H1 (cell line): ENCODE measurements at places on chromosomes 2 and 18. TPM values are rescaled to one million over a fixed set of nuclear protein-coding genes. Genes with fewer than 3 reads are reported as not detected.

ANKRD53 gene
- 0.39 and 0.55 TPM in 2 replicates for total RNA-seq

DNA sequence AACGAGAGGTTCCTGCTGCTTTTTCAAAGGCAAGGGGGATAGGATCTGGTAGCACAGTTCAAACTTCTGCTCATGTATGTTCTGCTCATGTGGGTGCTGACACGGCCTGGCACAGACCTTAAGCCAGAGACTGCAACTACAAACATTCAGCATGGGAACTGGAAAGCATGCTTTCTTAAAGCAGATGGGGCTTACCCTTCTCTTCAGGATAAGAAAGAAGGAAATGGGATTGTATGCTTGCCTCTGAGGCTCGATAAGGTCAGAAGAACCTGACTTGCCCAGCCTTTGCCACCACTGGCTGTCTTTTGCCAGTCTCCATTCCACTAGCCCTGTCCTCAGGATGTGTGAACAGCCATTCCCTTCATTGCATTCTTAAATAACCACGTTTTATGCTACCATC is 10.7 kb downstream of the DOCK10 start:
- no peak overlapping the region for H3K4me3 ChIP-seq
- no peak overlapping the region for H3K27ac ChIP-seq
- H3K4me1 ChIP-seq = no peaks in the 10 kb centered on the region
- H3K27me3 ChIP-seq = no peaks in the 10 kb centered on the region

- H3K36me3 ChIP-seq = no peaks in the 10 kb centered on the region
- no peak overlapping the region for H3K27ac ChIP-seq
- H3K4me1 ChIP-seq = peaks cover 15% of the 10 kb centered on the region
- DNase-seq = no peak
- no peak overlapping the region for H3K4me3 ChIP-seq
Measured at GRCh38 chr2:66495788-66496640, 61.1 kb downstream of the MEIS1 start.

DNA sequence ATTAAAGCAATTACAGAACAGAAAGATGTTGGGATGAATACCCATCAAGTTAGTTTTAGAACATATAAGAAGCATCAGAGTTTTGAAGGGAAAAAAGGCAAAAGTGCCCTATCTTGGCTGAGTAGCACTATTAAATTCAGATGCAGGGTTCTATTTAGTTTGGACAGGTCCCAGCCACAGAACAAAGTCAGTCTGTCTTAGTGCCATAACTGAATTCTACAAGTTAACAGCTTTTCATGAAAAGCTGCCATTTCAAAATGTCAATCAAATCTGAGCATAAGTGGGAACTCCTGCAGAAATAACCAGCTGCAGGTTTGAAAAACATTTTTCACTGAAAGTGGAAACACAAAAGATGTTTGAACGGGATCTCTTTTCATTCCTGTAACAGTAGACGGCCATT is 160.4 kb downstream of the SRBD1 start:
- H3K4me1 ChIP-seq = no peaks in the 10 kb centered on the region
- no peaks in the 10 kb centered on the region for H3K27me3 ChIP-seq
- DNase-seq = no peak
- H3K36me3 ChIP-seq = no peaks in the 10 kb centered on the region

DNA sequence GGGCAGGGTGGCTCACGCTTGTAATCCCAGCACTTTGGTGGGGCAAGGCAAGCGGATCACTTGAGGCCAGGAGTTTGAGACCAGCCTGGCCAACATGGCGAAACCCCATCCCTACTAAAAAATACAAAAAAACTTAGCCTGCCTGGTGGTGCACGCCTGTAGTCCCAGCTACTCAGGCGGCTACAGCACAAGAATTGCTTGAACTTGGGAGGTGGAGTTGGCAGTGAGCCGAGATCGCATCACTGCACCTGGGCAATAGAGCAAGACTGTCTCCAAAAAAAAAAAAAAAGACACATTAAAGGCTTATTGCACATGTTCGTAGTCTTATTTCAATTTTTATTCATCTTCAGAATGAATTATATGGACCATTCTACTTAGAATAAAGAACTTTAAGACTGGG is 110.2 kb downstream of the BMPR2 start:
- no peaks in the 10 kb centered on the region for H3K4me1 ChIP-seq
- H3K4me3 ChIP-seq = no peak overlapping the region
- no peaks in the 10 kb centered on the region for H3K36me3 ChIP-seq
- no peak for DNase-seq
- H3K27ac ChIP-seq = no peak overlapping the region

DNA sequence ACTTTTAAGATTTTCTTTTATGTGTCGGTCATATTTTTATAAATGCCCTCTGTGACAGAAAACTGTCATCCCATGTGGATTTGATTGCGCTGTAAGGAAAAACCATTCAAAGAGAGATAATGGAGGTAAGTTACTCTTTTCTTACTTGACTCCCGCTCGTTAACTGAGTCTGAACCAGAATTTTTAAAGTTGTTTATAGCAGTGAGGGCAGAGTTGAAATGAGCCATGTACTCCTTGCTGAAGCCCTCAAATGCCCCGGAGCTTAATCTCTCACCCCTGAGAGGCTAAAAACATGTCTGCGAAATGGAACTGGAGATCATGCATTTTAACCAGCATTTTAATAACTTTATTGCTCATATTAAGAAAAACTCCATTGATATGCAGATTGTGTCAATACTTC is 320.0 kb upstream of the SOX11 start:
- H3K4me3 ChIP-seq = no peak overlapping the region
- no peak for DNase-seq
- H3K27ac ChIP-seq = no peak overlapping the region
- no peaks in the 10 kb centered on the region for H3K27me3 ChIP-seq

DNA sequence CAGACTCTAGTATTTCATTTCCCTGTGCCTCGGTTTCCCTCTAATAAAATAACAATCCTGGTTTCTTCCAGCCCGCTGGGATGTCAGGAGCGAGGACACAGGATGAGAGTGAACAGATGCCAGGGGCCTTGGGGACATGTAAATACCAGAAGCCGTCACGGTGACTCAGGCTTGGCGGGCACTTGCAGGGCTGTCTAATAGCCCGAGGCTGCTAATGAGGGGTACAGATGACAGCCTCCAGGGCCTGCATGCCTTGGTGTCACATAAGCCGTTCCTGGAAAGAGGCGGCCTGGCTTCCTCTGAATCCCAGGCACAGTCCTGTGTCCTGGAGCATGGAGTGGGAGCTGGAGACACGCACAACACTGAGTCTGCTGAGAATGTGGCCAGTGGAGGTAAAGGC is 28.2 kb downstream of the HS1BP3 start:
- no peak for DNase-seq
- no peaks in the 10 kb centered on the region for H3K27me3 ChIP-seq
- no peak overlapping the region for H3K27ac ChIP-seq
- no peaks in the 10 kb centered on the region for H3K4me1 ChIP-seq
- H3K4me3 ChIP-seq = no peak overlapping the region

GRCh38 chr2:144041612-144042011 is 478.3 kb downstream of the ZEB2 start:
- no peak overlapping the region for H3K27ac ChIP-seq
- no peaks in the 10 kb centered on the region for H3K4me1 ChIP-seq
- no peak for DNase-seq
- H3K4me3 ChIP-seq = no peak overlapping the region
- H3K27me3 ChIP-seq = no peaks in the 10 kb centered on the region

ARL4C gene
- total RNA-seq = 15.9 and 16.9 TPM in 2 replicates

DNA sequence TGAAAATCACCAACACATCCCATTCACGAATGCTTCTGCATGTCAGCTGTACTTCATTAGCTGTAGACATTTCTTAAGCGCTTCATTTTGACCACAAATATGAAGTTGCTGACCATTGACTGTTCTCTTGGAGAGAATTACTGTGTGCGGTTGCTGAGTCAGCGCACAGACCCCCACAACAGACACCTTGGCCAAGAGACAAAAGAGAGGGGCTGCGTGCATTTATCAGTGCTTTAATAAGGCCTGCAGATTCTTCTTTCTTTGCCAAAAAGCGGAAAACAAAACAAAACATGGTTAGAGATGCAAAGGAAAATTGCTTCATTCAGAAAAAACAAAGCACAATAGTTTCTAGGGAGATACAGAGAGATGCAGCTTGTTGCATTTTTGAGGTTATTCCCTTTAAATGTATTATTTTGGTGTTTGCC is 174.7 kb downstream of the ACKR3 start:
- H3K4me3 ChIP-seq = no peak overlapping the region
- H3K36me3 ChIP-seq = no peaks in the 10 kb centered on the region
- H3K27me3 ChIP-seq = no peaks in the 10 kb centered on the region
- H3K27ac ChIP-seq = no peak overlapping the region
- DNase-seq = no peak

NYAP2 gene
- not detected in 2 replicates for total RNA-seq

GRCh38 chr2:203510941-203511305 is 24.2 kb downstream of the RAPH1 start:
- DNase-seq = no peak
- H3K36me3 ChIP-seq = no peaks in the 10 kb centered on the region
- no peaks in the 10 kb centered on the region for H3K4me1 ChIP-seq
- no peak overlapping the region for H3K27ac ChIP-seq
- H3K4me3 ChIP-seq = no peak overlapping the region

ITGA4 gene
- total RNA-seq = 2.0 and 2.1 TPM in 2 replicates

RNF144A gene
- 15.0 and 15.1 TPM in 2 replicates for total RNA-seq

LHCGR gene
- 0.31 and 0.73 TPM in 2 replicates for total RNA-seq

GRCh38 chr2:10654069-10654468 is 35.7 kb downstream of the NOL10 start:
- H3K4me3 ChIP-seq = no peak overlapping the region
- H3K27me3 ChIP-seq = no peaks in the 10 kb centered on the region
- H3K4me1 ChIP-seq = no peaks in the 10 kb centered on the region
- no peak for DNase-seq
- no peak overlapping the region for H3K27ac ChIP-seq
- H3K36me3 ChIP-seq = peaks cover 39% of the 10 kb centered on the region

GRCh38 chr18:53544917-53545316 is 679.6 kb downstream of the MBD2 start:
- H3K27ac ChIP-seq = no peak overlapping the region
- H3K4me1 ChIP-seq = no peaks in the 10 kb centered on the region
- no peak for DNase-seq
- H3K27me3 ChIP-seq = no peaks in the 10 kb centered on the region

TMEM169 gene
- total RNA-seq = 2.4 and 2.5 TPM in 2 replicates

DNA sequence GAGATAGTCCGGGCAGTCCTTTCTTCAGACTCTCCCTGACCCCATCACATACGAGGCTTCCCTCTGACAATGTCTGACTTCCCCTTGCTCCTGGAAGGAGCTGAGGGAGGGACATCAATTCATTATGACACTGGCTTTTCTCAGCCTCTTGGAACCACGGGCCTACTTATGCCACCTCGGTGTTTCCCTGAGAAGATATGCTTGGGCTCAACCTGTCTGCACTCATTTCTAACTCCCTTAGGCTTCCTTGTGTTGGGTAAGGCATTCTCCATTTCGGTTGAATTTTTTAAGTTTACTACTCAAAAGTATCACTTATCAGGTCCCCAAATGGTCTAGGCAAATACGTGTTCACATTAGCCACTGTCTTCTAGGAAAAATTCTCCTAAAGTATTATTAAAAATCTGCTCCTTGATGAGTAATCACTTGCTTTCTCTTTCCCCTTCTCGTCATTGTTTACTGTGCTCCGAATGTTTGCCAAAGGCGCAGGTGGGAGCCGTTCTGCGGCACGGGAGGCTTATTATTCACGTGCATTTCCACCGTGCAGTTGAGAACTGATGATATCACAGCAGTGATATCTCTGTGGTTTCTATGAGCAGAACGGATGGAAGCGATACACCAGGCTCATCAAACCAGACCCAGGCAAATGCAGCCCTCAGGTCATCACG is 33.1 kb downstream of the ARL4C start:
- no peaks in the 10 kb centered on the region for H3K4me1 ChIP-seq
- no peaks in the 10 kb centered on the region for H3K27me3 ChIP-seq
- H3K4me3 ChIP-seq = no peak overlapping the region
- no peak overlapping the region for H3K27ac ChIP-seq
- no peaks in the 10 kb centered on the region for H3K36me3 ChIP-seq

DNA sequence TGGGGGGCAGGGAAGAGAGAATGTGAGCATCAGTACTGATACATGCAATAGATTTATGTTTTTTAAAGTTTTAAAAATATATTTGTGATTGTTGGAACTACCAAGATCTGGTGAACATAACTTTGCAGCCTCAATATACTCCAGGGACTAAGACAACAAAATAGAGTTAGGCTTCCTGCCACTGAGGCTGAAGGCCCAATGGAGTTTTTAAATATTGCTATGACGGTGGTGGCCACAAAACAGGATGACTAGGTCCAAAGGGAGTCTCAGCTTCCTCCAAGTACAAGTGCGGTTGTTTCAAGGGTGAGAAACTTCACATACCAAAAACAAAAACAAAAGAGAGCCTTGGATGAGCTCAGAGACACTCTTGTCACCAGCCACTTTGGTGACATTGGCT is 72.9 kb downstream of the CCBE1 start:
- no peak overlapping the region for H3K27ac ChIP-seq
- no peaks in the 10 kb centered on the region for H3K27me3 ChIP-seq
- no peaks in the 10 kb centered on the region for H3K4me1 ChIP-seq
- no peak overlapping the region for H3K4me3 ChIP-seq

GRCh38 chr18:9574473-9575115 is 39.8 kb downstream of the PPP4R1 start:
- no peak overlapping the region for H3K27ac ChIP-seq
- peaks cover 6% of the 10 kb centered on the region; the same call in 1 of the 2 replicates for H3K36me3 ChIP-seq
- no peaks in the 10 kb centered on the region for H3K27me3 ChIP-seq
- peaks cover 2% of the 10 kb centered on the region; the same call in 1 of the 2 replicates for H3K4me1 ChIP-seq

DNA sequence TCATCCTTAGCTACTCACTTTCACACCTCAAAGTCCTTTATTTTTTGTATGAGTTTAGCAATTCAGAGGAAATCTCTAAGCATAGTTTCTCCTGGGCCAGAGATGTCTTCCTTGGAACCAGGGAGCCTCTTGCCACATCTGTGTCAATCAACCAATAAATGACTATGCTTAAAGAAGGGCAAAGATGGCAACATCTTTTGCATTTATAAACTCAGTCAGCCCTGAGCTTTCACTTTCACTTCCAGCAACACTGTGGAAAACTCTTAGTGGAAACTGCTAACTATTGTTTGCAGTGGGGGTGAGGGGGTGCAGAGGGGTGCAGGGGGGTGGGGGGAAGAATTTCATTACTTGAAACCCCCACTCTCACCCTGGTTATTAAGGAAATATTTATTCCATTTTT is 3.4 kb downstream of the ACVR1C start:
- no peaks in the 10 kb centered on the region for H3K4me1 ChIP-seq
- H3K4me3 ChIP-seq = no peak overlapping the region
- H3K27me3 ChIP-seq = peaks cover 18% of the 10 kb centered on the region
- H3K27ac ChIP-seq = no peak overlapping the region

SLC9A4 gene
- not detected in 2 replicates for total RNA-seq

DNA sequence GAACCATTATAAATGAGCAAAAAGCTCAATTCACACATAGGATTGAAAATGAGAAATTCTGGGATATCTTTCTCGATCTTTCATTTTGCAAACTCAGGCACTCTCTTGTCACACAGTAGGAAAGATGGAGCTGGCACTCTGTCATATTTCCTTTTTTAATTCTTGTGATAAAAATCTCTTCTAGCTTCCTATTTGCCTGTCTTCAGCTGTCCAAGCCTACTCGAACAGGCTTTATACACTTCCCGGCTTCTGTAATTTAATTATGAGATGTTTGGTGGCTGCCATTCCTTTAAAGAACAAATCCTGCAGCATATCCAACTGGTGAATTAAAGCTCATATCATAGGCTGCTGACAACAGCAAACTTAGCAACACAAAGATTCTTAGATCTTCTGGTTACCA is 1484.3 kb upstream of the PIK3C3 start:
- H3K27me3 ChIP-seq = no peaks in the 10 kb centered on the region
- H3K36me3 ChIP-seq = no peaks in the 10 kb centered on the region
- no peak overlapping the region for H3K4me3 ChIP-seq
- H3K4me1 ChIP-seq = no peaks in the 10 kb centered on the region
- no peak overlapping the region for H3K27ac ChIP-seq
